ENCODE measurements at places on chromosomes 12 and 14.
A peak's percentile ranks its signal among the peaks of the same experiment; 100 is the strongest.

- DNase-seq, result no peak
These were observed 33.3 kb downstream of the ACTN1 start for GRCh38 chr14:68945585-68946488.

DNA sequence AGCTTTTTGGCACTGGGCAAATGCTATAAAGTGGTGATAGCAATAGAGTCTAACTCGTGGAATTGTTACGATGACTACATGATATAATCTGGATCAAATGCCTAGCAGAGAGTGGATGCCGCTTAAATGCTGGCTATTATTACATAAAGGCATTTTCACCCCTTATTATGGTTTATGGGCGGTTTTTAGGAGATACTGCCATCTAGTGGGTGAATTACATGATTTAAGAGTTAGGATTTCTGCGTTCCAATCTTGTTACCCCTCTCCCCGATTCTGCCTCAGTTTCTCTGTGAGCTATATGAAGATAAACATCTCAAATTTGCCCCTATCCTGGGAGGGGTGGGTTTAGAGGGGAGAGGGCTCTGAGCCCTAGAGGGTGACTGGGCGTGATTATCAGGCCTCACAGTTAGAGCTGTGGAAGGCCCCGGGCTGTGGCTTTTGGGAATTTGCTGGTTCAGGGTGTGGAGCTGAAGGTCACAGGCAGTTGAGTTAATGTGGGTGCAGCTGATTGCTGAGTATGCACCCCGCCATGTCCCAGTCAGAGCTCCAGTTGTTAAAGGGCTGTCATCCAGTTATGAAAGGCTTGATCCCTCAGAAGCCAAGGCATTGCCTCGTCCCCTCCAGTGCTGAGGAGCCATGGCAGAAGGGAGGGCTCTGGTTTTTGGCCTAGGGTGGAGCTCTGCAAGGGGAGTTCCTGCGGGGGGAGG is 14.4 kb downstream of the CLSTN3 start:
- no peak for DNase-seq

DNA sequence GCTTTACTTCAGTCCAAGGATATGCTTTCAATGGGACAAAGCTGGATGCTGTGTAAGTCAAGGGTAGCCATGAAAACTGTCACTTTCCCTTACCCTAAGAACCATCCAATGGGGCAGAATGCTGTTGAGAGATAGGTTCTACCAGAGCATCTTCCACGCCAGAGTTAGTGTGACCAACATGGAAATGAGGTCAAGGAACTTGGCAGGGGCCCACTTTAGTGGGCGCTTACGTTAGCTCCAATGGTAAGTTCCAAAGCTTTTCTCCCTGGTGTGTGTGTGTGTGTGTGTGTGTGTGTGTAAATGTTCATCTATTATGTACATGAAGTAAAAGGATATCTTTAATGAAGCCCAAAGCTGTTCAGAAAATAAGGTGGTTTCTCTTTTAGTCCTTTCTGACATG is 124.1 kb downstream of the GTF2A1 start:
- no peak for DNase-seq

DNA sequence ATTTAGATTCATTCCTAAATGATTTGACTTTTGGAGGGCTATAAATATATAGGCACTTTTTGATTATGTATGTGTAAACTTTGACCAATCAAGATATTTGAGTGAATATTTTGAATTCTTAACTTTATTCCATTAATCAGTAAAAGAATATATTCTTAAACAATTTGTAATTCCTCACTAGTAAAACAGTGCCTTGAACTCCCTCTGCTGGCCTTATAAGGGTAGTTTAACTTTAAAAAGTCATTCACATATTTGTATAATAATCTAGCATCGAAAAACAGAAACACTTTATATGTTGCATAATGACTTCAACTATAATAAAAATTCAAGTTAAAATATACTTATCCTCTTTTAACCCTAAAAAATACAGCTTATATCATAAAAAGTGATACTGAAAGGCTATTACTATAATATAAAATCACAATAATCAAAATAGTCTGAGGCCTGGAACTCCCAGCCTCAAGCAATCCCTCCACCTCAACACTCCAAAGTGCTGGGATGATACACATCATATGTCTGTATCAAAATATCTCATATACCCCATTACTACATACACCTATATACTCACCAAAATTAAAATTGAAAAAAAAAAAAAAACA is 31.2 kb downstream of the CCDC59 start:
- DNase-seq, result no peak

DNA sequence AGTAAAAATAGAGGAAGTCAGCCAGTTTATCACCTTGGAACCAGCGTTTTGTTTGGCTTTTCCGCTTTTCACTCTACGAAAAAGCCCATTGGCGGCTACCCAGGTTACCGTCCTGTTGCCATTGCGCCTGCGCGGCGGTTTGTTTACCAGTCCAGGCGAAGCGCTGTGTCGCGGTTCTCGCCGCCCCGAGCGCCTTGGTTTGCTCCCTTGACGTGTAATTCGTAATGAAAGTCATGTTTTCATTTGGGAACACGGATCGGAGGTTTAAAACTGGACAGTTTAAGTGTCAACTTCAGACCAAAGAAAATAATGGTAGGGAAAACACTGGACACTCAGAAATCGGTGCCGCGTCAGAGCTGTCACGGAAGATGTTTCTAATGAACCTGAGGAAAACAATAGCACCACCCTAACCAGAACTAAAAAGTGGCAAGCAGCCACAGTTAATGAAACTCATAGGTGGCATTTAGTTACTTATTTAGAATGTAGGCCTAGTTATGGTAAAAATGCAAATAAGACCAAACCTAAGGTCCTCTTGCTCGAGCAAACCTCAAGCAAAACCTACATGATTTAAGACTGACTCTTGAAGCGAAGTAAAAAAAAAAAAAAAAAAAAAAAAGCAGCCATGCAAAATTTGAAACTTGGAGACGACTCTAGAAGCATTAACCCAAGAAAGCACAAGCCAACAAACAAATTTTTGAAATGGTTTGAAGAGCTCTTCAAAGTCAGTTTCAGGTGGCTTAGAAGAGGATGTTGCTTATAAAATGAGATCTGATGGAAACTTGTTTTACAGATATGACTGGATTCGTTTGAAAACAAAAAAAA is 790 bp upstream of the GPR19 start:
- DNase-seq, result peak; percentile 85

DNA sequence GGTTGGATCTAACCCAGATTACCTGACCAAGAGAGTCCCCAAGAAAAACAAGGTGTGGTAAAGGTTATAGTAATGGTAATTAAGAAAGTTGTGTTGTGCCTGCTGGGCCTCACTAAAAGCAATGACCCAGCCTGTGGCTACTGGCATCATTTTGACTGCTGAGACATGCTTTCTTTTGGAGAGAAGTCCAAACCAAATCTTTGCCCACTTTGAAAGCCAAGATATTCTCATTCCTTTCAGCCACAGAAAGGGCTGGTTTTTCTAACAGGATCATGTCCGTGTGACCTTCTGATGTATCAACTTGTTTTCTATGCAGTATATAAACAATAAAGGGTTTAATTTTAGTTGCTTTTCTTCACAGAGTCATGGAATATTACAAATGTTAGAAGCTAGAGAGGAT is 388.6 kb downstream of the RAD51B start:
- DNase-seq, result no peak

- peak; percentile 3 for DNase-seq
These were observed 21.8 kb upstream of the RNU6-8 start for GRCh38 chr14:32224737-32225377.

DNA sequence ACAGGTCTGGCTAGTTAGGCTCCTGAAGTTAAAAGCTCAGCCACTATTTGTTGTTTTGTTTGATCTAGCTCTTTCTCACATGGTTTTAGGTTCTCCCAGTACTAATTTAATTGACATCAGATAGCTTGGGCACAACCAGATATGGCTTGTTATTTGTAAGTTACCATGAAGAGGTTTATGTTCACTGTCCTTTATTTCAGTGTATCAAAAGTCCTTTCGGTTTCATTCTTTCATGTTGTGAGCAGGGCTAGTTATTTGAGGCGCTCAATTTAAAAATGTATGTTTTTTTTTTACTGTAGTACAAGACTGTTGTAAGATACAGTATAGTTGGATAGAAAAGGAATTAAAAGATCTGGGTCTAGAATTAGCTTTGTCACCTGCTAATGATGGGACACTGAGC is 7.0 kb downstream of the GPX2 start:
- no peak for DNase-seq

GRCh38 chr14:90628825-90629224 is 187.4 kb downstream of the TTC7B start:
- no peak for DNase-seq

GRCh38 chr14:100187247-100187833 is 27.9 kb upstream of the DEGS2 start:
- no peak for DNase-seq

DNA sequence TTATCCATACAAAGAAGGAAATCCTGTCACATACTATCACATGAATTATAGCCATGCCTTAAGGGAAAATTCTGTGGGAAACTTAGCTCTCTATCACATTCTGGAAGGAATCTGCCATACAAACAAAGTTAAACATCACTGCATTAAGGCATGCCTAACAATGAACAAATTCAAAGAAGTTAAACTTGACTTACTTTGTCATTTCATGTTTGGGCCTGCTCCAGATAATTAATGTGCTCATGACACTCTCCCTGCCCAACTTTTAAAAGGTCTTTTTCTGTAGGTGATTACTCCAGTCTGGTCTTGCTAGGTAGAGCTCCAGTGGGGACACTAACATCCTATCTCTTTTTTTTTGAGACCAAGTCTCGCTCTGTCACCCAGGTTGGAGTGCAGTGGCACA is 230.5 kb downstream of the AEBP2 start:
- DNase-seq, result no peak

DNA sequence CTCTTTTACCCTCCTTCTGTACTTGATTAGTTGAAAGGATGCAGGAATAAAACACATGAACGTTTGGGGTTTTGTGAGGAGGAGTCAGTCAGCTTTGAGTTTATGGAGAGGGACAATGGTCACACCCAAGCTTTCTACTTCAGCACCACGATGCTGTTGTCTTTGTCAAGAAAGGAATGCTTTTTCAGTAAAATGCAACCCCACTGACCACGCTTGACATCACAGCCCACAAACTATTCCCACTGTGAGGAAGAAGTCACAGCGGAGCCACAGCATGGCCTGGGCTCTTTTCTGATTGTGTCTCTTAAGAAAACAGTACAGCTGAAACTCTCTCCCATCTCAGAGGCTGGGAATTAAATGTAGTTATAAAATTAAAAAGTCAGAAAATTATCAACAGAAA is 135.2 kb downstream of the APAF1 start:
- DNase-seq, result no peak

DNA sequence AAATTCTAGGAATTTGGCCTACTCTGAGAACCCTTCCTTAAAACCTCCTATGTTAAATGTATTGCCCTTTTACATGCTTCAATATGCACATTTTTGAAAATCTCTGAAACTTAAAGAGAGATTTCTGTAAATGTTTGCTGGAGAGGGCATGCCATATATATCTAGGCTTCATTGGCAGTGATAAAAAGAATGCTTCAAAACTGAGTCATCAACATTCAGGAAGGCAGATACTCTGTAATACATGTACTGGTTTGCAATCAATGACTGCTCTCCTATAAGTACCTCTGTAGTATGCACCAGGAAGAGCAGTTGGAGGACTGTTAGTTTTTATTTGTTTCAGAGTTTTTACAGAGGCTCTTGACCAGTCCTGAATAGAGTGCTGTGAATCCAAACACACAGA is 739.9 kb downstream of the SLC16A7 start:
- no peak for DNase-seq

- no peak for DNase-seq
These were observed 76.0 kb upstream of the CAPRIN2 start for GRCh38 chr12:30830751-30831150.

DNA sequence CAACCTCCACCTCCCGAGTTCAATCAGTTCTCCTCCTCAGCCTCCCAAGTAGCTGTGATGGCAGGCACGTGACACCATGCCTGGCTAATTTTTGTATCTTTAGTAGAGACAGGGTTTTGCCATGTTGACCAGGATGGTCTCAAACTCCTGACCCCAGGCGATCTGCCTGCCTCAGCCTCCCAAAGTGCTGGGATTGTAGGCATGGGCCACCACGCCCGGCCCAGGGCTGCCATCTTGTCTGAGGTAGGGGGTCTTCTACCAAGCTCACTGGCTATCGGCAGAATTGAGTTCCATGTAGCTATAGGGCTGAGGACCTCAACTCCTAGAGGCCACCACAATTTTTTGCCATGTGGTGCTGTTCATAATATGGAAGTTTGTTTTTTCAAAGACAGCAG is 115.6 kb downstream of the EGLN3 start:
- no peak for DNase-seq

- DNase-seq, result no peak
These were observed 32.1 kb downstream of the TECPR2 start for GRCh38 chr14:102394717-102395375.
